ENCODE measurements at places on chromosomes 4 and X.

- no peak for DNase-seq
These were observed 24.3 kb upstream of the PCDH10 start for GRCh38 chr4:133124746-133125145.

DNA sequence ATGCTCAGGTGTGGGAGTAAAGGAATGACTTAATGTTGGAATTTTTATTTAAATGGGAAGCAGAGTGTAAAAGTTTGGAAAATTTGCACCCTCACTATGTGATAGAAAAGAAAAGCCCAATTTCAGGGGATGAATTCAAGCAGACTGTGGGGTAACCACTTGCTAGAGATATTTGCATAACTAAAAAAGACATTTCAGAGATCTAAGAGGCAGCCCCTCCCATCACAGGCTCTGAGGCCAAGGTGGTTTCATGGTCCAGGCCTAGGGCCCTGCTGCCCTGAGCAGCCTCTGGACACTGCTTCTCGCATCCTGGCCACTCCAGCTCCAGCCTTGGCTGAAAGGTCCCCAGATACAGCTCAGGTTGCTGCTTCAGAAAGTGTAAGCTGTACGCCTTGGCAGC is 5.9 kb upstream of the XPNPEP2 start:
- DNase-seq: no peak

- no peak for DNase-seq
These were observed 66.8 kb upstream of the UCP1 start for GRCh38 chr4:140635606-140636005.

GRCh38 chrX:67749536-67749935 is 205.7 kb downstream of the AR start:
- DNase-seq: no peak

GRCh38 chrX:114619874-114620273 is 36.0 kb downstream of the HTR2C start:
- no peak for DNase-seq

GRCh38 chrX:15418041-15418706 is 34.0 kb upstream of the VEGFD start:
- DNase-seq: no peak
